HT-29 (cell line): ENCODE measurements at places on chromosomes 11 and 22.
A peak's percentile ranks its signal among the peaks of the same experiment; 100 is the strongest.

GRCh38 chr22:38135133-38135706, 24.7 kb upstream of the BAIAP2L2 start:
- DNase-seq = no peak

GRCh38 chr11:47500121-47500520, 51.2 kb upstream of the RAPSN start:
- DNase-seq = no peak

DNA sequence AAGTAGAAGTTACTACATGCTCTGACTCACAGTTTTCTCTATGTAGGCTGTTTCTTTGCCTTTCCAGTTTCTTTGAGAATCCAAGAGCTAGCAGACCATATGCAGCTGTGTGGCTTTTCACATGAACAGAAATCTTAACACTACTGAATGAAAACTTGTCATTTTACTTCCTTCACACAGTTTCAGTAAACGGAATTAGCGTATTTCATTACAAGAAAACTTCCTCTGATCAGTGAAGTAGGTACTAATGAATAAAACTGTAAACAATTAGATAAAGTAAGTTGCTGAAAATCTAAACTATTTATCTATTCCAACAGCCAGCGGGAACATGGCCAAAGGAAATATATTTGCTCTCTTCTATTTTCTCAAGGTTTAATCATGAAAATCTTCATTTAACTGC, 953.2 kb downstream of the LRRC4C start:
- DNase-seq = no peak

GRCh38 chr11:43866520-43866919, 14.1 kb upstream of the ALKBH3 start:
- no peak for DNase-seq

DNA sequence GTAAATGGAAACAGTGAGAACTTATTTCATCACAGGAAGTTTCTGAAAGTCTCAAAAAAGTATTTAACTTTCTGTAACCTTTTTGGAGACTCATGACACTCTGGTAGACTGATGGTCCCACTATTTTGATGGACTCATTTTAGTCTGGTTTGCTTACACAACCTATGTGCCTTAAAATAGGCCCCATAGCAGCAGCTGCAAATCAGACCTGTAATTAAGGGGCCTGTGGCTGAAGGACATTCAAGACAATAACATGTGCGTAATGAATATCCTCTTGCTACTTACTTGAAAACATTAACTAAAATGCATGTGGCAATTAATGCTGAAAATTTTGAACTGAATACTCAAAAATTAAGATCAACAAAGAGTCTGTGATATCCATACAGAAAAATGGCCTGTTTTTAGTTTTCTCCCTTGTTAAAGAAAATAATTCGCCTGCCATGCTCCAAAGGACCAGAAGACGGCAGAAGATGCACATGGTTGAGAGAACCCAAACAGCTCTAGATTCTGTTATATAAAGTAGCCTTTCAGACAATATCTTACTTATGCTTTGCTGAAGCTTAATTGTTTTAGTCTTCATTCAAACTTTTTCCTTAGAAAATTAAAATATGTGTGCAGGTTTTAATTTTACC, 568.5 kb downstream of the KCNA4 start:
- DNase-seq = peak; percentile 42

DNA sequence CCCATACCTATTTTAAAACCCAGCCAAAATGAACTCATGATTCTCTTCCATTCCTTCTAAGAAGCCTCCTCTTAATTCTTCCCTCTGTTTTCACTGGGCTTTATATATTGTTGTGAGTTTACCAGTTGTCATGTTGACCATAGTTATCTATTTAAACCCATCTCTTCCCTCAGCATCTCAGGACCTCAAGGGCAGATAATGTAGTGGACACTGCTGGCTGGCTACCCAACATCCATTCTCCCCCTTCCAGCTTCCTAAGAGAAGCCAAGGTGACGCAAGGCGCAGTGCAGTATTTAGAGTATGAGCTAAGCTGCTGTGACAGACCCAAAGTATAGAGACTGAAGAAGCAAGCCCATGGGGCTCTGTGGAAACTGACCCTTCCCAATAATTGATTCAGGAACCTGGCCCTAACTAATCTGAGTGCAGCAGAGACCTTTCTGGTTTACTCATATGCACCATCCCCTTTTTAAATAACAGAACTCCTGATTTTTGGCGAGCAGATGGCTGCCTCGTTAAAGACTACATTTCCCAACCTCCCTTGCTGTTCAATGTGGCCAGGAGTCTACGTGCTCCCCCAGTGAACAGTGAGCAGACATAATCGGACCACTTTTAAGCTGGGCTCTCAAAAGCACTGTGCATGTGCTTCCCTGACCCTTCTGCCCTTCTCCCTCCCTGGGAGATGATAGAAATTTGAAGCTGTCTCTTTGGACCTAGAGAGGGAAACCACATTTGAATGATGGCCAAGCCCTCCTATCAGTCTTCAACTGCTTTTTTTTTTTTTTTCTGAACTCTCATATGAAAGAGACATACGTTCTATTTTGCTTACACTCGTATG, 28.1 kb upstream of the CREB3L1 start:
- no peak for DNase-seq

DNA sequence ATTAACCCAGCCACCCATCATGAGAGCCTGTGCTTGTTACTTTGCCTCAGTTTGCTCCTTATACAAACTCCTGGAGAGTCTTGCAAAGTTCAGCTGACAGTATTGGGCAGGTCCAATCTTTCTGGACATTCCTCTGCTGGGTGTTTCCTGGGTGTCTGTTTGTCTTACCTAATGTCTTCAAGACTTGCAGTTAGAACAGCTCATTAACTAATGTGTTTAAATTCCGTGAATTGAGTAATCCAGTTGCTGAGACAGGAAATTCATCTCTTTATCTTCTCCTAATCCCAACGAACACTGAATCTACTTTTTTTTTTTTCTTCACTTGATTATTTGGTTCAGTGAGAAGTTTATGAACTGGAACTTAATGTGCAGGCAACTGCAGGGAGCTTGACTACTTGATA, 20.6 kb downstream of the BCO2 start:
- DNase-seq = peak; percentile 15

GRCh38 chr11:95245038-95245437, 14.0 kb upstream of the SESN3 start:
- no peak for DNase-seq

GRCh38 chr11:71214553-71215424, 37.6 kb downstream of the SHANK2 start:
- DNase-seq = no peak

- no peak for DNase-seq
Observed at GRCh38 chr22:49491726-49492125, 335.9 kb downstream of the BRD1 start.

DNA sequence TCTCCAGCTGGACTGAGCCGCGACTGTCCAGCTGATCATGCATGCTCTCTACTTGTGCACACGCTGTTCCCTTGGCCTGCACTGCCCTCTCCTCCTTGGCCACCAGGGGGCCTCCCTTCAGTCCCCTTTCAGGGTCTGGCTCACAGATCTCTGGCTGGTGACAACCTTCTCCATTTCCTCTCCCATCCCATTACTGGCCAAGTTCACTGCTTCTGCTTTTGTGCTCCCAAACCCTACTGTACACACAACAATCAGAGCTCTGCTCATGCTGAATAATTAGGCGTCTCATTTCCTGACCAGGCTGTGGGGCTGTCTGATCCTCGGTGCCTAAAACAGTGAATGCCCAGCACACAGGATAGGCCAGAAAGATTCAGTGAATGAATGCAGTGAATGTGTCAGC, 224.0 kb upstream of the NARS2 start:
- peak; percentile 71 for DNase-seq

DNA sequence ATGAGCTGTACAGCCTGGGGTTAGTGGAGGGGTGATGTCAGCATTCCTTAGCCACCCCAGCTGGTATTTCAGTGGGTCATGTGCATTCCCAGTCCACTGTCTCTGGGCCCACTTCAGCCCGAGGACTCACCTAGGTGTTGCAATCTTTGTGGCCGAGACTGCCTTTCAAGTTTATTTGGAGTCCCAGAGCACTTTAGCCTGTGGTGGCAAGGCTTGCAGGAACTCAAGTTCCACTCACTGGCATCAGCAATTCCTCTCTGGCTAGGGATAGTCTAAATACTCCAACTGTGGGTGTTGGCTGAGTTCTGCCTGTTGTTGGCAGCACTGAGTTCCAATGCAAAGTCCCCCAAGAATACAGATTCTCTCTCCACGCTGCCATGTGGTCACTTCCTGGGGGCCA, 191.6 kb upstream of the PGR start:
- no peak for DNase-seq

DNA sequence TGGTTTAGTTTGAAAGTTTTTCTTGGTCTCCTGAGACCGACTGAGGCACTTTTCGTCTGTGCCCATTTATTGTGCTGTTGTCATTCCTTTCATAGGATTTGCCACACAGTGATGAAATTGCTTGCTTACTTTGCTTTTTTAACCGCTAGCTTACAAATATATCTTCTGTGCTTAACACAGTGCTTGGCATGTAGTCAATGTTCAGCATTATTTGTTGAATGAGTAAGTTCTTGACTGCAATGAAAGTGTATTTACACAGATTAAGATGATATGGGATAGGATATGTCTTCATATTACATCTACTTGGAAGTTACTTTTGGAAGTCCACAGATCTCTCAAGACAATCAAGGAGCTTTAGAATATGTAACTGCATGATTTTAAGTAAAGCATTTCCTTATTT, 91.2 kb downstream of the GRIA4 start:
- no peak for DNase-seq

DNA sequence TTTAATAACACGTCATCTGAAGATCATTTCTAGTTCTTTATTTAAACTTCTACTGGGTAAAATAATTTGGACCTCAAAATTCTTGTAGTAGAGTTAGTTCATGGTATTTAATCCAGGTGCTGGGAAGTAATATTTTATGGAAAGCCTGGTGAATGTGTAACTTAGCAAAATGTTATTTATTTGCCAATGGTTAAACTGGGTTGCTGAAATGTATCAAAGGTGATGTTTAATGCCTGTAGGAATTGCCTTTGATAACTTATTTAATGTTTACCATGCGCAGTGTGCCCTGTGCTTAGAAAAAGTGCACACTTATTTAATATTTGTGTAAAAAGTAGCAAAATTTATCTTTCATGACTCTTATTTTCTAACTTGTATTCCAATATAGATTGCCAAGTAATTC, 11.2 kb downstream of the OR5M11 start:
- peak; percentile 59 for DNase-seq

DNA sequence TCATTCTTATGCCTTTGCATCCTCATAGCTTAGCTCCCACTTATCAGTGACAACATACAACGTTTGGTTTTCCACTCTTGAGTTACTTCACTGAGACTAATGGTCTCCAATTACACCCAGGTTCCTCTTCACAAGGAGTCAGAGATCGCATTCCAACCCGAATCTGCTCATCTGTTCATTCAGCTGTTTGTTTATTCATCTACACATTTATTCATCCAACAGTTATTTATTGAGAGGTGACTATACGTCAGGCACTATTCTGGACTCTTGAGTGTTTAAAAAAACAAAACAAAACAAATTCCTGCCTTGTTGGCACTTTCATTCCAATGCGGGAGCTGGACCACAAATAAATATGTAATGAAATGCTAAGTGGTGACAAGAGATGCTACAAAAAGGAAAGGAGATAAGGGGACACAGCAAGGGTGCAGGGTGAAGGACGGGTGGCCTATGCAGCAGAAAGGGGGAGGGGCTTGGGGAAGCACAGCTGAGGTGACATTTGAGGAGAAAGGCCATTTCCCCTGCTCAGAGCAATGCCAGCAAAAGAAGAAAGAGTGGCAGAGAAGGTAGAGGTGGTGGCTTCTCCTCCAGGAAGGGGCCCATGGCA, 393.8 kb upstream of the SYN3 start:
- no peak for DNase-seq

DNA sequence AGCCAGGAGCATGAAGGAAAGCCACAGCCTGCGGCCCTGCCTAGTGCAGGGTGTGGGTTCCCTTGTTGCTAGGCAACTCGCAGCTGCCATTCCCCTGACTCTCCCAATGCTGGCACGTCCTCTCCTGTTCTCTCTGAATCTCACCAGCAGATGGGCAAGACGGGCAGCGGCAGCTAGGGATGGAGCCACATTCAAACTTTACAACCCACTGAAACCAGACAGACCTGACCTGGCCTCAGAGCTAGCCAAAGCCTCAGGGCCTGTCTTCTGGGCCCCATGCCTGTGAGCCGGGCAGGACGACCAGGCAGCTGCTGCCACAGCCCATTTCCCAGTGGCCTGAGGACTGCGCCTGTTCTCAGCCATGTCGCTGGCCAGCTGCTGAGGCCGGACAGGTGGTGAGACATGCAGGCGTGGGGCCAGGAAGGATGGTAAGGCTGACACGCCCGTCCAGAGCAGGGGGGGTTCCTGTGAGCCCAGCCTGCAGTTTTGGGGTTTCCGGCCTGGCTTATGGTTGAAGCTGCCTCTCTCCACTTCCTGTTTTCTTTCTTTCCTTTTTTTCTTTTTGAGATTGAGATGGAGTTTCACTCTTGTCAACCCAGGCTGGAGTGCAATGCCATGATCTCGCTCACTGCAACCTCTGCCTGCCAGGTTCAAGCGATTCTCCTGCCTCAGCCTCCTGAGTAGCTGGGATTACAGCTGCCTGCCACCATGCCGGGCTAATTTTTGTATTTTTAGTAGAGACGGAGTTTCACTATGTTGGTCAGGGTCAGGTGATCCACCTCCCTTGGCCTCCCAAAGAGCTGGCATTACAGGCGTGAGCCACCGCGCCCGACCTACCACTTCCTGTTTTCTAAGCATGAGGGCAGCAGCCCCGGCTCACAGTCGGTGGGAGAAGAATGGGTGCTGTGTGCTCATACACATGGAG, 4.1 kb downstream of the SUN2 start:
- no peak for DNase-seq

GRCh38 chr11:128704517-128704916, 10.6 kb downstream of the FLI1 start:
- DNase-seq = no peak

- DNase-seq = no peak
Observed at GRCh38 chr11:12445001-12445400, 67.6 kb downstream of the PARVA start.

DNA sequence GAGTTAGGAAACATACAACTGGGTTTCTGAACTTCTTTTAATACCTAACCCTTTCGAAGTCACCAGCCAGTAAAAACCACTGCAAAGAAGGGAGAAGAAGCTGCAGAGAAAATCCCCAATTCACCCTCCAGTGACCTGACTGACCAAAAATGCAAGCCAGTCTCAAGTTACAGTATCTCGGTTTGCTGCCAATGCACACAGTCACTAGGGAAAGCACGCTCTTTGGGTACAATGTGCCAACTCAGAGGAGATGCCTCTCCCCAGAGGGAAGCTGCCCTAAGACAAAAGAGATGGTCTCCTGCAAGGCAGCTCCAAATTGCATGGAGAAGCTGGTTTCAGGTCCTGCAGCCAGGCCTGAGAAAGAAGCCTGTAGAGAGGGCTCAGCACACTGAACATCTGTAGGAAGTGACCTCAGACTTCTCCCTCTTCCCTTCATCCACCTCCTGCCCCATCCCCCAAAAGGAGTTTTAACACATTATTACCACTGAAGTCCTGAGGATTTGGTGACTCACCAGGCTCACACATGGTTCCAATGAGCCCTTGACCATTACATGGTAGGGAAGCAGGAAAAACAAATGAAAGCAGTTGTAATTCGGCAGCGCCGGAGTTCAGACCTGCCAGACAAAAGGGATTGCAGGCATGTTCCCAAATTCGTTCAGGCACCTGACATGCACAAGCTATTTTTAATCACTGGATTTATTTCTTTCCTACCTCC, 90.1 kb downstream of the ETS1 start:
- DNase-seq = no peak

- DNase-seq = no peak
Observed at GRCh38 chr11:113473983-113474361, 1.2 kb downstream of the DRD2 start.
